ENCODE measurements at places on chromosomes 11 and 22.

DNA sequence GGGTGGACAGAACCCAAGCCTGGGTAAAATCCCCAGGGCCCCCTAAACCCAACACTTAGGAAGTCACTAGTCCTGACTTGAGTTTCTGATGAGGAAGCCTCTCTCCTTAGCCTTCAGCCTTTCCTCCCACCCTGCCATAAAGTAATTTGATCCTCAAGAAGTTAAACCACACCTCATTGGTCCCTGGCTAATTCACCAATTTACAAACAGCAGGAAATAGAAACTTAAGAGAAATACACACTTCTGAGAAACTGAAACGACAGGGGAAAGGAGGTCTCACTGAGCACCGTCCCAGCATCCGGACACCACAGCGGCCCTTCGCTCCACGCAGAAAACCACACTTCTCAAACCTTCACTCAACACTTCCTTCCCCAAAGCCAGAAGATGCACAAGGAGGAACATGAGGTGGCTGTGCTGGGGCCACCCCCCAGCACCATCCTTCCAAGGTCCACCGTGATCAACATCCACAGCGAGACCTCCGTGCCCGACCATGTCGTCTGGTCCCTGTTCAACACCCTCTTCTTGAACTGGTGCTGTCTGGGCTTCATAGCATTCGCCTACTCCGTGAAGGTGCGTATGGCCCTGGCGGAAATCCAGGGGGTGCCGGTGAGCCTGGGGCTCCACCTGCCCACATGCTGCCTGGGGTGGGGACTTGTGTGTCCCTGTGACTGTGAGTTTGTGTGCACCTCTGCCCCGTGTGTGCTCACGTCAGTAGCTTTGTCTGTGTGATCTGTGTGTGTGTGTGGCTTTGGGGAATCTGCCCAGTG, at the start of gene IFITM1:
Gene IFITM1 (plus strand): TSS at position 254 of the 767 bp plus-strand sequence. CDS start 131 bp downstream, at position 385.
- DNase-seq, result no peak

DNA sequence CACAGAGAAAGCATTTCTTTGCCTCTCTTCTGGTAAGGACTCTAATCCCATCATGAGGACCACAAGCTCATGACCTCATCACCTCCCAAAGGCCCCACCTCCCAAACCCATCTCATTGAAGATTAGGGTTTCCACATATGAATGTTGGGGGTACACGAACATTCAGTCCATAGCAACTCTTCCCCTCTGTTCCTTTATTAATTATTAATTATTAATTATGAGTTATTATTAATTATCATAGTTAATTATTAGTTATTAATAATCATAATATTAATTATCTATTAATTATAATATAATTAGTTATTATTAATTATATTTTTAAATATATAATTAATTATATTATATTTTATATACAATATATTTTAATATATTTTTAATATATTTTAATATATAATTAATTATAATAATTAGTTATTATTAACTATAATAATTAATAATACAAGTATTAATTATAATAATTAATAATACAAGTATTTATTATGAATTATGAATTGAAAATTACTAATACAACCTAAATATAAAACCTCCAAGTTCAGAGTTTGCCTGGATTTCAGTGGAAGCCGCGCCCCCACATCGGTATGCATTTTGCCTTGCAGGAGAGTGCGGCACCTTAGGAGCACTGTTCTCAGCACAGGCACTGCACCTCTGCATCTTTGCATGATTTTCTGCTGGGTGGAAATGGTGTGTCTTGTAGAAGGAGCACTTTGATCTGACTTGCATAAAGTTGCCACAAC, 128.0 kb upstream of the FGF3 start:
- DNase-seq, result no peak

DNA sequence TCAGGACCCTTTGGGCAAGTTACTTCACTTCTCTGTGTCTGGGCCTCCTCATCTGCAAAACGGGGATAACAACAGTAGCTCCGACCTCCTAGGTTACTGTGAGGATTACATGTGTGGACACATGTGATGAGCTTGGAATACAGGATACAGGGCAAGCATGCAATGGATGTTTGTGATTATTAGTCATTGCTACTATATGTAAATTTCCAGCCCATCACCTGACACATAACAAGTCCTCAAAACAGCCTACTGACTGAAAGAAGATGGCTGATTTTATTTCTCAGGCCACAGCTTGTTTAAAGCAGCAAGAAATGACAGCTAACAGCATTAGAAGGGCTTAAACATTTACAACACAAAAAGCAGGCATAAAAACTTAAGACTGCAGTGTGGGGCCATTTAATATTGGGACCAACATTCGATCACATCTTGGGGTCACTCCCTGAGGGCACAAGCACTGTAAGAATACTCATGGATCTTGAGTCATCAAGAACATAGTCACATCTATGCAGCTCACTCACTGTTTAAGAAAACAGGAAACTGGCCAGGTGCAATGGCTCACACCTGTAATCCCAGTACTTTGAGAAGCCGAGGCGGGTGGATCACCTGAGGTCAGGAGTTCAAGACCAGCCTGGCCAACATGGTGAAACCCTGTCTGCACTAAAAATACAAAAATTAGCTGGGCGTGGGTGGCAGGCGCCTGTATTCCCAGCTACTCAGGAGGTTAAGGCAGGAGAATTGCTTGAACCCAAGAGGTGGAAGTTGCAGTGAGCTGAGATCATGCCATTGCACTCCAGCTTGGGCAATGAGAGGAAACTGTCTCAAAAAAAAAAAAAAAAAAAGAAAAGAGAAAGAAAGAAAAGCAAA, 49.5 kb downstream of the ABTB2 start:
- no peak for DNase-seq

DNA sequence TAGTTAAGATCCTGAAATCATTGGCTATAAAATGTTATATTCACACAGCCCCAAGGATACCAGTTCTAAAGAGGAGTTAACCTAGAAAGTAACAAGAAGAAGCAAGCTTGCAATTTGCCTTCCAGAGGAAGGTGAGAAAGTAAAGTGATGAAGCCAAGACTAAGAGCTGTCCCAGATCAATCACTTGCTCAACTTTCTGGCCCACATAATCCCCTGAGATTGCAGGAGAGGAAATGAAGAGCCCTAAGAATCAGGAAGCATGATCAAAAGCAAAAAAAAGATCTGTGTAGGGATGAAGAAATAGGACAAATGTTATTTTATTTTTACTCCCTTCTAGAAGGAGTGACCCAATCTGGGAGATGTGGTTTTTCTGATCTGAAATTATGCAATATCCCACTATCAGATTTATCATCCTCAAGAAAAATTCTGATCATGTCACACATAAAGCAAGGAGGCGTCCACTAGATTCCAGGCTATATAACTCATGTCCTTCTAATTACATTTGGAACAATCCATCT, 180.3 kb upstream of the GUCY1A2 start:
- no peak for DNase-seq

GRCh38 chr22:22046370-22046769, 63.8 kb upstream of the TOP3B start:
- no peak for DNase-seq

- no peak for DNase-seq
Observed at GRCh38 chr11:66559142-66559865, 9.1 kb downstream of the CTSF start.

DNA sequence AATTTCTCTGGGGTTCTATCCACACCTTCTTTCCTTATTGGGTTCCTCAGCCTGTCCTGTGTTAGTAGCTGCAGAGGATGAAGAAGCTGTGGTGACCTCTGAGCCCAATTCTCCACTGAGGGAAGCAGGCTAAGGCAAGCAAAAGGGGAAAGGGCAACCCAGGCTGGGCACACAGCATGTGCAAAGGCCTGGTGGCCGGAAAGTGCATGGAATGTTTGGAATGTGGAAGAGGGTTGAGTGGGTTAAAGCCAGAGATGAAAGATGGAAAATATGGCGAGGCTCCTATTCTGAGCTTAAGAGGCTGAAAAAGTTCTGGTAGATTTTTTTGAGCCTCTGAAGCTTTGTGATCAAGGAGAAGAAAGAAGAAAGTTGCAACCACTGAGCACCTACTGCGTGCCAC, 247.1 kb downstream of the MIAT start:
- no peak for DNase-seq

- no peak for DNase-seq
Observed at GRCh38 chr22:42974223-42974622, 40.7 kb downstream of the PACSIN2 start.

DNA sequence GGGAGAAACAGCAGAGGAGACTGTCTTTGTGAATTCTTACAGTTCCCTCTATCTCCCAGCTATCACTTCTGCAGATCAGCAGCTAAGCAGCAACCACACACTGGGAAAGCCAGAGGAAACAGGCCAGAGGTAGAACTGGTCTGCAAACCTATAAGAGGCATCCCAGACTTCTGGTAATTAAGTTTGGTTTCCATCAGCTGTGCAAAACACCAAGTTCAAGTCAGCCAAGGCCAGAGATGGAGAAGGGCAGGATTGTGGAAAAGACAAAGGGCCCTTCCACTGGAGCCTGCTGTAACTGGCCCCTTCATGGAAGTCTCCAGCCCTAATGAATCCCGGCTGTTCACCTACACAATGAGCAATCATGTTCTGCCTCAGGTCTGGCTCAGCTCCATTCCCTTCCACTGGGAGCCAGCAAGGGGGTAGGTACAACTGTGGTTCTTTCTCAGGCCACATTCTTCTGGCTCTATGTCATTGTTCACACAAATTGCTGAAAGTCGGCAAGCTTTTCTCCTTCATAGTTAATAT, 4.6 kb upstream of the PAMR1 start:
- no peak for DNase-seq

GRCh38 chr11:122642472-122642922, 13.0 kb upstream of the UBASH3B start:
- DNase-seq, result no peak

DNA sequence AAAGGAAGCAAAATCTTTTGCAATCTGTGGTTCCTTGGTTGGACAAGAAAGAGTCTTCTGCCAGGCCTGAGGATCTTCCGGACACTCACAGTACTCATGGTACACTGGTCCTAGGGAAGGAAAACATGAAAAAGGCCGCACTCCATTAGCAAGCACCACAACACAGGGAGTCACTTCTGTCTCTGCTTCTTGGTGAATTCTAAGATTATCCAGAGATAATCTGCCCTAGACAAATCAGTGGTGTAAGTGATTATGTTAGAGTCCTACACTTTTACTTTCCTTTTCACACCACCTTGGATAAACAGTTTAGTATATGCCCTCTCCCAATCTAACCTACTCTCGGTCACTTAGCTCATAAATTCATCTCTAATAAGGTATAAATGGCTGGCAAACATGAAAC, 11.9 kb downstream of the POGLUT3 start:
- DNase-seq, result no peak

GRCh38 chr11:100890789-100891188, 203.7 kb downstream of the ARHGAP42 start:
- no peak for DNase-seq

GRCh38 chr11:90855531-90855930, 632.7 kb upstream of the CHORDC1 start:
- no peak for DNase-seq

- no peak for DNase-seq
Observed at GRCh38 chr11:72812604-72812966, 1.6 kb upstream of the ATG16L2 start.

- DNase-seq, result no peak
Observed at GRCh38 chr11:73518195-73518594, 79.7 kb downstream of the FAM168A start.

GRCh38 chr11:8715501-8715900, 32.9 kb downstream of the RPL27A start:
- no peak for DNase-seq

GRCh38 chr11:35487532-35488078, 37.8 kb downstream of the PAMR1 start:
- DNase-seq, result no peak

- no peak for DNase-seq
Observed at GRCh38 chr22:47020166-47020565, 257.7 kb downstream of the TBC1D22A start.

DNA sequence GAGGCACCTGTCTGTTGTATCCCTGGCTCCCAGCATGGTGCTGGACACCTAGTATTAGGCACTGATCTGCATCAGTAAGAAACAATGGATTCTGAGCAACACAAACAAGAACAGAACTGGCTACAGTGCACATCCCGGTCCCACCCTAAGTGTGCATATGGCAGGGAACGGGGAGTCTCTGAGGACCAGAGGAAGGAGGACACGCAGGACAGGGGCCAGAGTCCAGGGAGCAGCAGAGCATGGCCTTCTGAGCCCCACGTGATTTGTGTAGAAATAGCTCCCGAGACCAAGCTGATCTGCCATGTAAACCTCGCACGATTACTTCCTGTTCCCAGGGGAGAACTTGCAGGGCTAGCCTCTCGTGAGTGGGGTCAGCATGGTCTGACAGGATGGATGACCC, 12.7 kb upstream of the SNX32 start:
- no peak for DNase-seq

DNA sequence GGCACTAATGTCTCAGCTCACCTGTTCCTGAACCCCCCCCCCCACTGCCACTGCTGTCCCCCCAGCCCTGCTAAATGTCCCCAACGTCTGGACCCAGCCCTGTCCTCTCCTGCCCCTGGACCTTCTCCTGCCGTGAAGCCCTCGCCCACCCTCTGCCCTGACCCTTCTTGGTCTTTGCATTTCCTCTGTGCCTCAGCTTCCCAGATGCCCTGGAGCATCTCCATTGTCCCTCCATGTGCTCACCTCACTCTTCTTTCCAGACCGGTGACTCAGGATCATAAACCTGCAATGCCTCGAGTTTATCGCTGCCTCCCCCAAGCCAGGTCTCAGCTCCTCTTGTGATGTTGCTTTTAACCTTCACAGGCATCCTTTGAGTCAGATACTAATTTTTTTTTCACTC, 416.4 kb downstream of the BRD1 start:
- no peak for DNase-seq

DNA sequence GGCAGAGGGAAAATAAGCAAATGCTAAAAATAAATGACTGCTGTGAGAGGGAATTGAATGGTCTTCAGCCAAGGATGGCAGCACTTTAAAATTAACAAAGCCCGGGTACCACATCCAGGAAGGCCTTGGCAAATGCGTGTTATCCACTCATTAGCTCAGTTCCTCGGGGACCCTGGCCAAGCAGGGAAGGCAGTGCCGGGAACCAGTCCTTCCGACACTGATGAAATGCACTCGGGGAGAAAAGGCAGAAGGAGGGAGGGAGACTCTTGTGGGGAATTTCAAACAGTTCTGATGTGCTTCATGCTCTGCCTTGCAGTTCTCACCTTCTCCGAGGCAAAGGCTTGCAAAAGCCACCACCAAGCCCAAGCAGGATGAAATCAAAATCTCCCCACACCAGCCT, 38.3 kb downstream of the CLPB start:
- DNase-seq, result no peak

DNA sequence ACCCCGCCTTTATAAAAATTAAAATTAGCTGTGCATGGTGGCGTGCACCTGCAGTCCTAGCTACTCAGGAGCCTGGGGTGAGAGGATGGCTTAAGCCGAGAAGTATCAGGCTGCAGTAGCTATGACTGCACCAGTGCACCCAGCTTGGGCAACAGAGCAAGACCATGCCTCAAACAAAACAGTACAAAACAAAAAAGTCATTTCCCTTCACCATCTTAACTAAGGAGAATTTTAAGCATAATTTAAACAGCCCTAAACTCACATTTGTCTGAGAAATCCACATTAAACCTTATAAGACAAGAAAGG, 23.3 kb upstream of the TFIP11 start:
- no peak for DNase-seq
